ENCODE measurements at places on chromosomes 1 and 21.
A peak's percentile ranks its signal among the peaks of the same experiment; 100 is the strongest.

- ATAC-seq: peak; percentile 36
These were observed at the start of gene KCNA2 for GRCh38 chr1:110605901-110606656. TSS of gene KCNA2 (minus strand) at chr1:110606358. CDS start at chr1:110604782, 1,576 bp downstream.

DNA sequence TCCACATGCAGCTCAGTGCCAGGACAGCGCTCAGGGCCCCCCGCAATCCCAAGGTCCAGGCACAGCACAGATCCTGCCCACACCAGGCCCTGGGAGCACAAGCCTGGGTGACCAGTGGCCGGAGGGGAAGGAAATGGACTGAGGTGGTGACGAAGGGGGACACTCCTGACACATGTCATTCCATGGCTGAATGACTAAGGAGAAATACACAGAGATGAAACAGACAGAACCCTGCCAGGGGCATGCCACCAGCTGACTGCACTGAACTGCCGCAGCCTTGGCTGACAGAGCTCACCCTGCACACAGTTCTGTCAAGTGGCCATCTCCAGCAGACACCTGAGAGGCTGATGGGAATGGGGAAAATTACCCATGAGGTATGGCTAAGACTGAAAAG, 56.1 kb downstream of the HSF2BP start:
- no peak for ATAC-seq

- ATAC-seq: no peak
These were observed 73.3 kb upstream of the SLC44A3 start for GRCh38 chr1:94746635-94747525.

DNA sequence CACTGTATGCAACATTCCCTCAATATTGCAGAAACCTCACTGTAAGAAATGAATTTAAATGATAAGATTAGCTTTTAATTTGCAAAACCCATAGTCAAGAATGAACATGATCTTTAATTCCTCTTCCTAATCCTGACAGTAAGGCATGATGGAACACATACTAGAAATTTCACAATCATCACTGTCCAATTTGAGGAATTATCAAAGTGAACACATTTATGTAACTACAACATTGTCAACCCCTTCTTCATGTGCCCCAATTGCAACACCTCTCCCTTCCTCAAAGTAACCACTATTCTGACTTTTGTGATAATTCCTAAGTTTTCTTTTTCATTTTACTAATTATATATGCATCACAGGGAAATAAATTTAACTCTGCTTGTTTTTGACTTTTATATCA, 103.1 kb downstream of the LHX8 start:
- no peak for ATAC-seq

- no peak for ATAC-seq
These were observed 2.0 kb downstream of the IFFO2 start for GRCh38 chr1:18954270-18955071.

DNA sequence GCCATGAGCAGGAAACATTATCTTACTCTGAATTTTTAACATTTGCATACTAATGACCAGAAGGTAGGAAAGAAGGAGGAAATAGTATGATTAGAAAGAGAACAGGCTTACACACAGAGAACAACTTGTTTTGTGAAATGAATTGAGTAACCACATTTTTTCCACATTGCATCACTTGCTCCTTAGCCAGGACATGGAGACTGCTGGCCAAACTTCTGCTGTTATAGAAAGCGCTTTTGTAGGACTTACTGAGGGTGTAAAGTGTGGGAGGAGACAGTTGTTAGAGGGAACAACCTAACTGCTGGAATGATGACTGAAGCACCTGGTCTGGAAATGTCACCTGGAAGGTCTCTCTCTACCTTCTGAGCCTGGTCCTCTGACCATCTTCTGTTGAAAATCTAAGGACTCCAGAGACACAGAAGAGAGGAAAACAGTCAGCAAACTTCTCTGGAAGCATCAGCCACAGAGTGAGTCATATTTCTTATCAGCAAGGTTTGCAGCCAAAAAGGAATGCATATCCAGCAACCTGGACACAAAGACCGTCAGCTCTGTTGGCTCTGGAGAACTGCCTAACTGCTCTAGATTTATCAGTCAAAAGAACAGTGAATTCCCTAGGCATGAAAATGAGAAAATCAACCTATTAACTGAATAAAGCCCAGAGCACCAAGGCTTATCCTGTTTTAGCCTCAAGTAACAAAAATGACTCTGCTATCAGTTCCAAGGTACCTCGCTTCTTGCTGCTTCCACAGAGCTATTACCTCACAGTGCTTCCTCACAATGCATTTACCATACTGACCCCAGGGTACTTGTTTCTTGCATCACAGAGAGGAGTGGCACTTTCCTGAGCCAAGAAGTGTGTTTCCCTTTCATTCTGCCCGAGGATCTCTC, 88.0 kb upstream of the SLFNL1 start:
- ATAC-seq: no peak

GRCh38 chr1:55197099-55197498, 18.1 kb downstream of the USP24 start:
- ATAC-seq: no peak

GRCh38 chr1:160367934-160368923, 1.4 kb downstream of the NHLH1 start:
- no peak for ATAC-seq

- no peak for ATAC-seq
These were observed 39.7 kb upstream of the LYST start for GRCh38 chr1:235906436-235906835.

DNA sequence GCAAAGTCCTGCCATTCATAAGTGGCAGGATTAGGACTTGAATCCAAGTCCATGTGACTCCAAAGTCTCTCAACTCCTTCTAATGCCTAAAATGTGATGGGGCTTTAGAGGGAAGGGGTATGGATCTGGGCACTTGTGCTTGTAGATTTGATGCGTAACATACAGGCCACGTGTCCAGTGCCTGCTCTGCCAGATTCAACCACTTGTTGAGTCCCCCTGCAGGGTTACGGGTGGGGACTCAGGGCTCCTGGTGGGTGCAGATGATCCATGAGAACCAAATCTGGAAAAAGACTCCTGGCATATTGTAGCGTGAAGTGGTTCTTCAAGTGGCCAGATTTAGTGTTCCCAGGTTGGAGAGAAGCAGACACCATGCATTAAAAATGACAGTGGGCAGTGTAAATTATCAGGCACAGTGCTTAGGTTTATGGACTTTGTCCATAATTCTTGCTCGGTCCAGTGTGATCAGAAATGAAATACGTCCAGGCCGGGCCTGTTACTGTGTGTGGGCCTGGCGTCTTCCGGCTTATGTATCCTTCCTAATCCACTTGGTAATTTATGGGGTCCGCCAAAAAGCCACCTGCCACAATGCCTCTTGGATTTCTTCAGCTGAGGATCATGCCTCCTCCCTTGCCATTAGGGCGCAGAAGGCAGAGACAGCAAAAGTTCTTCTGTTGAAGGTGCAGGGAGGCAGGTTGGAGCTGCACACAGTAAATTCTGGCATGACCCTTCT, 51.2 kb upstream of the LRP8 start:
- no peak for ATAC-seq

DNA sequence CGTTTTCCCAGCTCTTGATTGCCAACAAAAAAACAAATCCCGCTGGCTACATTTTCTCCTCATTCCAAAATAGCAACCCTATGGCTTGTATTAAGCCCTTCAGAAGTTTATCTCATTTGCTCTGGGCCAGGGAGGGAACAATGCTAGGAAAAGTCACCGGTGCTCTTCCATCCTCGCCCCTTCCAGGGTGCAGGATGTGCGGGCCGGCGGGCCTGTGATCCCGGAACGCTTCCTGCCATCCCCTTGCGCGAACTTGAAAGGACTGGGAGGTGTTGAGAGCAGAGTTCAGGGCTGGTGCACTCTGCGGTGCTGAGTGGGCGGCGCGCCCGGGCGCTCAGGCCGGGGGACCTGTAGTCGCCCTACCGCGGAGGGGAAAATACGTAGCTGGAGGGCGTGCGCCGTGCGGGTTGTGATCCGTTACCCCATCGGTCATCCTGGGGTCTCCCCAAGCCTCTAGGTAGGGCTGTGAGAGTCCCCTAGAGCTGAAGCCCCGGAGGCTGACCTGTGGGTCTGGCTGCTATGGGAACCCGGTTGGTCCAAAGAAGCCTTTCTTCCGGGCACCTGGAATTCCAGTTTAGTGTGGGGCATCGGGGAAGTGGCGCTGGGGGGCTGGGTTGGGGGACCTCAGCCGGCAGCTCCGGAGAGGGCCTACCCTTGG, 13.1 kb downstream of the NR5A2 start:
- no peak for ATAC-seq

GRCh38 chr1:156668801-156669637, 8.2 kb downstream of the NES start:
- ATAC-seq: no peak

- no peak for ATAC-seq
These were observed 29.6 kb downstream of the LAMC1 start for GRCh38 chr1:183052861-183053260.

DNA sequence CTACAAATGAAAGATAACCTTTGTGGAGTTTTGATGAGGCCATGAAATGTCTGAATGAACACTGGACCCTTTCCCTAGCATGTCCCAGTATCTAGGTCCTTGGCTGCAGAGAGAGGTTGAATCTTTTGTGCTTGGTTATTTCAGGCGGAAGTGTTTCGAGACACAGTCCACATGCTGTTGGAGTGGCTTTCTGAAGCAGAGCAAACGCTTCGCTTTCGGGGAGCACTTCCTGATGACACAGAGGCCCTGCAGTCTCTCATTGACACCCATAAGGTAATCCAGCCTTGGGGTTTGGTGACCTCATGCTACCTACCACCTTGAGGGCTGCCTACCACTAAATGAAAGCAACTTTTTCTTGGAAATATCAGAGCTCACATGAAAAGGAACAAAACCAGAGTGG, 38.9 kb upstream of the BMP8A start:
- ATAC-seq: no peak

GRCh38 chr1:29239142-29239541, 2.8 kb downstream of the PTPRU start:
- no peak for ATAC-seq

DNA sequence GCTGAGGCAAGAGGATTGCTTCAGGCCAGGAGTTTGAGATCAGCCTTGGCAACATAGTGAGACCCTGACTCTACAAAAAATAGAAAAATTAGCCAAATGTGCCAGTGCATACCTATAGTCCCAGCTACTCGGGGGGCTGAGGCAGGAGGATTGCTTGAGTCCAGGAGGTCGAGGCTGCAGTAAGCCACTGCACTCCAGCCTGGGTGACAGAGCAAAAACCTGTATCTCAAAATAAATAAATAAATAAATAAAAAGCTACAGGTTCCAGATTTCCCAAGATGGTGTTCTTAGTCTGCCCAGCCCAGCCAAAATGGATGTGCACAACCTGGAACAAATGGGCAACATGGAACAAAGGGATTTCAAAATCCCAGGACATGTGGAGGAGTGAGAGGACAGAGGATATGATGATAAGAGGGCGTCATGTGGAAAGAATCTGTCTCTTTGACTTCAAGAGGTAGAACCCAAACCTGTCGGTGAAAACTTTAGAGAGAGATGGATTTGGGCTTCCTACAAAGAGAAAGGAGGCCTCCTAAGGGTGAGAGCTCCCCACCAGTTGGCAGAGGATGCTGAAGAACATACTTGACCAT, 3.2 kb downstream of the EDARADD start:
- ATAC-seq: no peak

- no peak for ATAC-seq
These were observed 123.4 kb downstream of the POU2F1 start for GRCh38 chr1:167344112-167344511.

DNA sequence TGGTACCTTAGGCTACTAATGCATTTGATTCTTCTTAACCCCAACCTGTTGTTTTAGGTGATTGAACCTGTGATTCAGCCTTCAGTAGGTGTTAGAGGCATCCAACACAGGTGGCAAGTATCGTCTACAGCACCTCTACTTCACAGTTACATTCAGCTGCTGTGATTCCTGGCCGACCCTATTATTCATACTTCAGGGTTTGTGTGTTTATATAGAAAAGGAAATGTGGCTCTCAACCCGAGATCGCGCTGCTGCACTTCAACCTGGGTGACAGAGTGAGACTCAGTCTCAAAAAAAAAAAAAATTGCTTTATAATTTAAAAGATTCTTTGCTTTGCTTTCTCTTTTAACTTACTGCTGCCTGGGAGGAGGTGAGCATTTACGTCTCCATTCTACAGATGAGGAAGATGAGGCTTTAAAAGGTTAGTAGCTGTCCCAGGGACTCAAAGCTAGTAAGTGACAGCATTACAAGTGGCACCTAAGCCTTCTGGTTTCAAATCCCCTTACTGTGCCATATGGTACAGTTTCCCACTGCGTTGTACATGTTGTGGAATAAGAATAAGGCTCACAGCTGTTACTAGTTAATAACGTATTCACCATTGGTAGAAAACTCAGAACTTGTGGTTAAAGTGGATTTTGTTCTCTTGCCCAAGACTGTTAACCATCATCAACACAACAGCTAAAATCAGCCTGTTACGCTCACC, 9.9 kb upstream of the GPR25 start:
- ATAC-seq: peak; percentile 56

DNA sequence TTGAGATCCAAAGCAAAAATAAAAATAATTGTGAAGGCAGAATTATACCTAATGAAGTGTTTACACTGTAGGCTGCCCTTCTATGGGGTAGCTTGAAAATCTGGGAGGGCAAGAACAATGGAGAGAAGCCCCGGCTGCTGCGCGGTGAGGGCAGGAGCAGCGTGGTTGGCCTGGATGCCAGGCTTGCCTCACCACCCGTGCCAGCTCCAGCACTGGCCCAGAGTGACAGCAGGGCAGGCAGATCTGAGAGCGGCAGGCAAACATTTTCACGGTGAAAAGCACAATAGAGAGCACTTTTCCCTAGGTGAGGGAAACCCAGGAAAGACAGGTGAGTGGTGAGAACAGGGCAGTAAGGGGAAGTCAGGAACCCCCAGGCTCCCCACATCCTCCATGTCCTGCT, 1.4 kb downstream of the PROK1 start:
- ATAC-seq: no peak

GRCh38 chr1:245715970-245716369, 561.2 kb downstream of the KIF26B start:
- no peak for ATAC-seq

DNA sequence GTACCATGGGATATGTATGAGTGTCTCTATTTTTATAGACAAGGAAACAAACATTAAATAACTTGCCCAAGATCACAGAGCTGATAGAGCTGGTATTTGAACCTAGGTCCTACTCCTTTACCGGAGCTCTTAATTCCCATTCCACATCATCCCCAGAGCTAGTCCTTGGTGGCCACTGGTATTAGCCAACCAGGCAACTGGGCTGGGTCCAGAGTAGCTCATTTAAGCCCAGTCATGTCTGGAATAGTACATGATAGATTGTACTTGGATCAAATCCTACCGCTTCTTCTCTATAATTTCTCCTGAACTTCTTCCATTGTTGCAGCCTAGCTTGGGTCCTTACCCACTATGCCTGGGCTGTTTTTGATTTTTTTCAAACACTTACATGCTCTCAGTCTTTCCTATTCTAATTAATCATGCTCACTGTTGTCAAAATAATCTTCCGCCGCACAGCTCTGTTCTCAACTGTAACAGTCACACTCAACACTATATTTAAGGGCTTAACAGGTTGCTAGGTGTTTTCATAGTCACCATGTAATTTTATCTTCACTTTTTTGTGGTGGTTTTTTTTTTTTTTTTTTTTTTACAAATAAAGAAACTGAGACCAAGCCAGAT, 80.2 kb downstream of the COLGALT2 start:
- ATAC-seq: no peak

GRCh38 chr1:162233066-162233465, 143.6 kb downstream of the SPATA46 start:
- ATAC-seq: no peak
